Stimulated activated CD4-positive, alpha-beta T cell treated with anti-CD3 and anti-CD28 coated beads, Interleukin-15, amount 100 ng/mL, for 48 hours (primary cell): ENCODE measurements at places on chromosomes 2 and 18.

DNA sequence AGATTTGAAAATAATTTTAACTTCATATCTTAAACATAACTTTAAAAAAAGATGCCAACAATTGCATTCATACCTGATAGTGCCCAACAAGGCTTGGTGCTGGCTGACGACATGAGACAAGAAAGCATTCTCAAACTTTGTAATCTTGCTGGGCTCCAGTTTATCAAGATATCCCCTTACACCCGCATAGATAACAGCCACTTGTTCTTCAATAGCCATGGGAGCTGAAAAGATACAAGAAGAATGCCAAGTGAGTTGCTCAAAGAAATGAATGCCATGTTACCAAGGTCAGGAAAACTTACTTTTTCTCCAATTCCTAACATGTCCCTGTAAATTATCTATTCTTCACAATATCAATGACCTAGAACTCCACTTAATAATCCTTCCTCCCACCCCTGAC is 12.4 kb upstream of the PSTPIP2 start:
- DNase-seq, result no peak

- no peak for DNase-seq
These were observed 101.7 kb upstream of the NOSTRIN start for GRCh38 chr2:168700615-168701245.

GRCh38 chr2:174606336-174606735 is 8.7 kb upstream of the WIPF1 start:
- DNase-seq, result no peak

GRCh38 chr2:44964752-44965236 is 23.3 kb downstream of the SIX3 start:
- DNase-seq, result no peak

DNA sequence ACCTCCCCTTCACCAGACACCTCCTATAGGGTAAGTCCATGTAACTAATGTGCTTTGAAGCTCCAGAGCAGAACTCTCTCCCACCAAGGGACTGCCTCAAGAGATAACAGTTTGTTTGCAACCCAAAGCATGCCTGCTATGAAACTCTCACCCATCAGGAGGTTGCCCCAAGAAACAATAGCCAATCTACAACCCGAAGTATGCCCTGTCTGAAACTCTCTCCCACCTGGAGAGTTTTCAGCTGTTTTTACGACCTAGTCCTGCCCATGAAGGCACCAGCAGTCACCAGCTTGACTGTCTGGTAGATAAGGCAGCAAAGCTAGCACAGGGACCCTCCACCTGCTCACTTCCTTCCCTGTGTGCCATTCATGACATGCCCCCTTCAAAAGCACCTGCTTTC is 533.9 kb upstream of the CRIM1 start:
- DNase-seq, result no peak

- no peak for DNase-seq
These were observed 52.6 kb upstream of the PEX13 start for GRCh38 chr2:60964651-60965498.

DNA sequence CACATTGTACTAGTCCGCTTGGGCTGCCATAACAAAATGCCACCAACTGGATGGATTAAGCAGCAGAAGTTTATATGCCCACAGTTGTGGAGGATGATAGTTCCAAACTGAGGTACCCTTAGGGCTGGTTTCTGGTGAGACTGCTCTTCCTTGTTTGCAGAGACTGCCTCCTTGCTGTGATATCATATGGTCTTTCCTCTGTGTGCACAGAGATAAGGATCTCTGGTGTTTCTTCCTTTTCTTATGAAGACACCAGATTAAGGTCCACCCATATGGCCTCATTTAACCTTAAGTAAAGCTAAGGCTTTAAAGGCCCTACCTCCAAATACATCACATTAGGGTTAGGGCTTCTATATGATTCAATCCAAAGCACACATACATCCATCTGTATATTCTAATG is 738.2 kb upstream of the GCFC2 start:
- DNase-seq, result no peak

GRCh38 chr2:190718652-190719526 is 70.0 kb downstream of the NAB1 start:
- peak; percentile 78 for DNase-seq

- DNase-seq, result no peak
These were observed 19.3 kb downstream of the GEMIN6 start for GRCh38 chr2:38797250-38797676.

DNA sequence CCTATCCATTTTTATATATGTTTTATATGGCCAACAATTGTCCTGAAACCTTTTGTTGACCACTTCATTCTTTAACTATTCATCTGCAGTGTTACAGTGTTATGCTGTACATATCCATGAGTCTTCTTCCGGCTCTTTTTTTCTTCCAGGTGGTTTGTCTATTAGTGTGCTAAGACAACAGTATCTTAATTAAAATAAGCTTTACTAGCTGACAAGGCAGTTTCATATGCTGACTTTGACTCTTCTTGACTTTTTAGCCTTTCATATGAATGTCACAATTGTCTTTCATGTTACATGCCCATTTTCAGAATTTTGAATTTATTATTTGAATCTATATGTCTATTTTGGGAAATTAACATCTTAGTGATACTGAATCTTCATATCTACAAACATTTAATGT is 1249.0 kb downstream of the DPP10 start:
- DNase-seq, result no peak

DNA sequence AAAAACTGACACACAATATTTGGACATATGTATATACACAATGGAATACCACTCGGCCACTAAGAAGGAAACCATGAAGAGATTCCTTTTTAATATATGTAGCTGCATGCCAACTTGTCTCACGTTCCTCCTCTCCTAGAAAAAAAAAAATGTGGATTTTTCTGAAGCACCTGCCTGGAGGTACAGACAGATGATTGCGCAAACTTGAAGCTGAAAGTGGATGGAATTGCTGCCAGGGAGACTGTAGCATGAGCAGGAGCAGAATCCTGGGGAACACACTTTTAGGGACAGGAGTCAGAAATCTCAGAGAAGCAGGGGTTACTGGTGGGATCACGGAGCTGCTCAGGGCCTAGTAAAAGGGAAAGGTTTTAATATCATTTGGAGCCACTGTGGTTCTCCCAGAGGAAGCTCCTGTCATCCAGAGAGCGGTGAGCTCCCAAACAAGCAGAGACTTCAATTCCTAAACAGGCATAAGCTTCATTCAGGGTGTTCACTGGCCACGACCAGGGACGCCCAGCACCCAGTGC is 640 bp upstream of the SPR start:
- DNase-seq, result no peak

DNA sequence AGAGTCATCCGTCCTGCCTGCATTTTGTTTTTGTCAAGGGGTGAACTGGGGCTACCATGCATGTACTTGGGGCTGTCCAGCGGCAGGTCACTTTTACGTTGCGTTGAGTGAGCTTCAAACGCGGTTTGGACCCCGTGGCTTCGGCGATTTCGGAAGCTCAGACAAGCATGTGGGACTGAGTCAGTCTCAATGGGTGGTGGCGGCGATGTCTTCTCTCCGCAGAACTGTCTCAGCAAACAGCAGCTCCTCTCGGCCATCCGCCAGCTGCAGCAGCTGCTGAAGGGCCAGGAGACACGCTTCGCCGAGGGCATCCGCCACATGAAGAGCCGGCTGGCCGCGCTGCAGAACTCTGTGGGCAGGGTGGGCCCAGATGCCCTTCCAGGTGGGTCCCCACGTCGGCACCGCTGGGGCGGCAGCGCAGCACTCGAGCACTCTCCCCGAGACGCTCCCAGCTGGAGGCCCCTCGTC is 21.3 kb downstream of the FBLN7 start:
- no peak for DNase-seq

GRCh38 chr18:38241736-38242135 is 676.1 kb upstream of the CELF4 start:
- no peak for DNase-seq

DNA sequence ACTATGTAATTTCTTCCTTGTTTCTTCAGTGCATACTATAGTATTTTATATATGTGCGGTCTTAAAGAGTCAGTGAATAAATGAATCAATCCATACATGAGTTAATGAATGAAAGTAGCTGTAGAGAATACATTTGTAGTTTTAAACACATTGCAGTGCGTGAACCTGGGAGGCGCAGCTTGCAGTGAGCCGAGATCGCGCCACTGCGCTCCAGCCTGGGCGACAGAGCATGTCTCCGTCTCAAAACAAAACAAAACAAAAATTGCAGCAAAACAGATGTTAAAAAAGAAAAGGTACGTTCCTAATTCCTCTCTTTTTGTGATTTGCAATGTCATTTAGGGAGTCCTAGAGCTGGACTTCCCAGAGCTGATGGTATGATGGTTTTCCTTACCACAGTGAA is 1144.8 kb upstream of the FANCL start:
- no peak for DNase-seq

DNA sequence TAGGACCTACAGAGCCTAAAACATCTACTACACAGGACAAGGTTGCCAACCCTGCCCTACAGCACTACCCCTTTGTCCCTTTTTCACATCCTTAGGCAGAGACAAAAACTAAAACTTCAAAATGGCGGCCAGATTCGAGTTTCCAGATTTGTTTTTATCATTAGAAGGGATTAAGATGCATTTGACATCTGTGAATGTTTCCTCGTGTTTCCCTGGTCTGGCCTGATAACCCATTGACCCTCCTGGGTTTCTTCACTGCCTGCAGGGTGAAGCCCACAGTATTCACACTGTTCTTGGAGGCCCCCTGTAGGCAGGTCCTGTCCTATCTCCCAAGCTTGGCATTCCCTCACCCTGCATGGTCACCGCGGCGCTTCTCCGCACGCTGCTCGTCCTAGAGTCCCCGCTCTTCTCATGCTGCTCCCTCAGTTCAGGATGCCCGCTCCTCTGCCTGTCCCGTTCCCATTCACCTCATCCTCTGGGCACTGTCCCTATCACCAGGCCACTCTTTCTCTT is 67.6 kb downstream of the TPGS2 start:
- no peak for DNase-seq

DNA sequence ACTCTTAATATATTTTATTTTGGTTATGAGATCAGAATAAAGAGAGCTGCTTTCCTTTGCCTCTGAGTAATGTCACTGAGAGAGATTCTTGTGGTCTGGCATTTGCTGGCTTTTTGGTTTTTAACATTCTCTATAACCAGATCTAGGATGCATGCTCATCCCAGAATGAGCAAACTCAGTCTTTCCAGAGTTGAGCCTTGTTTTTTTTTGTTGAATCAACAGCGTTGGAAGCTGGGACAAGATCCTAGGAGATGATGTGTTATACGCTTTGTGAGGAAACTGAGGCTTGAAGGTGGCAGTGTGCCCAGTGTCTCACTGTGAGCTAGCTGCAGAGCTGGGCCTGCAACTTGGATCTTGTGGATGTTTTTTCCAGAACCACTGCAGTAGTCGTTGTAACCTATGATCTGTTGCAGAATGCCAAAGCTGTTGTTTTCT is 19.5 kb downstream of the MYO1B start:
- no peak for DNase-seq

GRCh38 chr2:215418064-215418963 is 17.6 kb downstream of the FN1 start:
- no peak for DNase-seq

DNA sequence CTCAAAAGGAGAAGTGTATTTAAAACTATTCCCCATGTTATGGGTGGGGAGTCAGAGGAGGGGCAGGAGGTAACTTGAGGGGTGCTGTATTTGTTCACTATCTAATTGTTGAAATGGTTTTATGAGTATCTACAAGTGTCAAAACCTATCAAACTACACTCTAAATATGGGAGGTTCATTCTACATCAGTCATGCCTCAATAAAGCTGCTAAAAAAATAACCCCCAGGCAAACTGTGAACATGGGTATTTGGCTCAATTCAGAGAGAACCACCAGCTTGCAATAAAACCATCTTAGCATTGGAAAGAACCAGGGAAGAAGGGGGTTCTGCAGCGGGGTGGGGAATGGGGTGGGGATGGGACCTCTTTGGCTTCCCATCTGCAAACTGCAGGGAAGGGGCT is 176.0 kb upstream of the SMAD2 start:
- DNase-seq, result no peak

GRCh38 chr2:112582314-112582746 is 2.1 kb upstream of the CHCHD5 start:
- peak; percentile 19 for DNase-seq

DNA sequence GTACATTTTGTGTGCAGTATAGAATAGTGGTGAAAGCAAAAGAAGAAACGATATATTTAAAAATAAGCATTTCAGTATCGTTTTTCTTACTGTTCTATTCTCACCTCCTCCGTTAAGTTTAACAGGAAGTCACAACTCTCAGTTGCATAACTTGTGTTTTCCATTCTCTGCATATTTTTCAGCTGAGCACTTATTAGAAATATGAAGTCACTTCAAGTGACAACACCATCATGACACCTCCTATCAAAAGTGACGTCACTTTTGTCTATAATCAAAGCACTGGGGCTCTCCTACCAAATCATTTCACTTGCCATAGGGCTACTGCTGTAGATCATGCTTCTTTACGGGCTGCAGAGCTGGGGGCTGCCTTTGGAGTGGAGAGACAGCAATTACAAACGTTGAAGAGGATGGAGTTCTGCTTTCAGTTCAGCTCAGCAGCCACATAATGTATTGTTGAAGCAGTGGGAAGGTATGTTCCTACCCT is 36.3 kb downstream of the STAT4 start:
- DNase-seq, result no peak

- DNase-seq, result no peak
These were observed 1.7 kb downstream of the CYP20A1 start for GRCh38 chr2:203240491-203240890.

DNA sequence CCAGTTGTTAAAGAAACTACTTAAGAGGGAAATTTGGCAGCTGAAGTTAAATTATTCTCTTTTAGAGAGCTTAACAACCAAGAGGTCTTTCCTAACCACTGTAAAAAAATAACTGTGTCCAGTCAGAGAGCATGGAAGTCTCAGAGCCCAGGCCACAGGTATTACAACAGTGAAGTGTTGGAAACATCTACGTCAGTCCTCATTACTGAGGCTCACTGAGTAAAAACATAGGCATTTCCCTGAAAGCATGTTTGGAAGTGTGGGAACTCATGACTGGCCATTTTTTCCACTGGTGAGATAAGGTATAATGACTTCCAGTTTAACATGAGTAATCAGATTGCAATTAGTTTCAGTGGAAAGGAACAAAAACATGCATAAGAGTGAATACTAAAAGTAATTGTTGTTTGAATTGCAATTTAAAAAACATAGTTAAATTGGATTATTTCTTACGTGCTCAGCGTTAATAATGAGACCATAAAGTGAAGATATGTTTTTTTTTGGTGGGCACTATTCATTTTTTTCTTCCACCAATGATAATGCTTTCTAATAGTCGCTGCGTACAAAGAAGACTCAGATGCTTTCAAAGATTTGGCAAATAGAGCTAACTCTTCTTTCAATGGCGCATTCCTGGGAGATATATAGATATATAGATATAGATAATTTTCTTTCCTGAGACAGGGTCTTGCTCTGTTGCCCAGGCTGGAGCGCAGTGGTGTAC is 60.8 kb downstream of the EFEMP1 start:
- DNase-seq, result no peak

DNA sequence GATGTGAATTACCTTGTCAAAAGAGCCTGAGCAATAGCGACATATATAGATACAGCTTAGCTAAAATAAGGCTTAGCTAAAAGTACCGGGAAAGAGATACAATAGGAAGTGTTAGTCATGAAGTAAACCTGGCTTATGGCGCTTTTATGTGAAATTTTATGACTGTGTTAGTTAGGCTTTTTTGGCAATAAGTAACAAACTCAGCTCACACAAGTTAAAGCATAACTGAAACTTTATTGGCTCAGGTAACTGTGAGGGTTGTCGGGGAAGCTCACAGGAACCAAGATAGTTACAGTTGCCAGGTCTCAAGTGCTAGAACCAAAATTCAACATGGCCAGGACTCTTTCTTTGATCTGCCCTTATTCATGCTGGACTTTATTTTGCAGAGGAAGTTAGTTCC is 925.0 kb upstream of the GYPC start:
- no peak for DNase-seq

GRCh38 chr2:43412114-43412753 is 183.6 kb downstream of the THADA start:
- no peak for DNase-seq
